Activated naive CD4-positive, alpha-beta T cell treated with anti-CD3 and anti-CD28 coated beads for 36 hours (primary cell): ENCODE measurements at places on chromosomes 1 and 21.

GRCh38 chr1:31752952-31753475 is 11.1 kb downstream of the ADGRB2 start:
- no peak for DNase-seq

DNA sequence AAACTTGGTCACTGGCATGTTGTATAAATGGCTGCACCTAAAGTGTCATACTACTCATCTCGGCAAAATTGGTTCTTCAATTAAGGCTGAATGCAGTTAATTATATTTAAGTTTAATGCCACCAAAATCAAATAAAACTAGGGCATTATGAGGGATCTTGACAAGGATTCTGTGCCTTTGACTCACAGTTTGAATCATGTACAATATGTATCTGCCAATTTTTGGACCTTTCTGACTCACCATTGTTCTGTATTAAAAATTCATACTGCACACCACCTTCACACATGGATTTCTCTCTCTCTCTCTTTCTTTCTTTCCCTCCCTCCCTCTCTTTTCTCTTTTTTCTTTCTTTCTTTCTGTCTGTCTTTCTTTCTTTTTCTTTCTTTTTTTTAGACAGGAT is 14.1 kb upstream of the STXBP3 start:
- DNase-seq, result no peak

- DNase-seq, result no peak
Measured at GRCh38 chr1:36580524-36580923, 97.8 kb upstream of the CSF3R start.

DNA sequence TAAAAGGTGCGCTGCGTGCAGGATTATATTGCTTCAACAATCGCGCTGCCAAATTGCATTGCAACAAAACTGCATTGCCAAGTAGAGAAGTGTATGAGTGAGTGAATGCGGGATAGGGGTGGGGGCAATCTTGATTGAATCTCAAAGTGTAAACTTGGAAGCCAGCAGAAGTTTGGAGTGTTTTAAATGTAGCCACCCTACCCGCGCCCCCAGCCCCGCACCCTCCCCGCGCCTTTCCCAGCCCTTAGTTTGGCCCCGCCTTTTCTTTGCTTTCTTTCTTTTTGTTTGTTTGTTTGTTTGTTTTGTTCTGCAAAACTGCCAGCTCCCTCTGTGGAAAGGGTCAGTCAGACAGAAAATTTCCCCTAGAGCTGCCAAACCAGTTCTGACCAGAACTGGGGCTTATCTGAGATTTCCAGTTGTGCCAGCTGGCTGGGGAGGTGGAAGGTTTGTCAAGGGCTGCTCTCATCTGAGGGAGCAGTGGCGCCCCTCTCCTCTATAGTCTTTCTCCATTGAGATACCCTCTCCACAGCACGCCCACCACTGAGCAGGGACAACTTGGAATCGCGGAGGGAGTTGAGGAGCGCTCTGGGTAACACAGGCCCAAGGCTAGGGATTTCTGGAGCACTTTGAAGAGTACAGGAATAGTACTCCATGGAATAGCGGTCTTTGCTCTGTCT is 666 bp upstream of the BEND5 start:
- no peak for DNase-seq

GRCh38 chr1:66073388-66073787 is 280.7 kb downstream of the PDE4B start:
- no peak for DNase-seq
